Myocyte (in vitro differentiated cells): ENCODE measurements at places on chromosomes 5 and 9.

- DNase-seq, result no peak
Measured at GRCh38 chr9:117343427-117343826, 71.4 kb downstream of the ASTN2 start.

GRCh38 chr9:119420231-119420630, 51.0 kb upstream of the BRINP1 start:
- no peak for DNase-seq

DNA sequence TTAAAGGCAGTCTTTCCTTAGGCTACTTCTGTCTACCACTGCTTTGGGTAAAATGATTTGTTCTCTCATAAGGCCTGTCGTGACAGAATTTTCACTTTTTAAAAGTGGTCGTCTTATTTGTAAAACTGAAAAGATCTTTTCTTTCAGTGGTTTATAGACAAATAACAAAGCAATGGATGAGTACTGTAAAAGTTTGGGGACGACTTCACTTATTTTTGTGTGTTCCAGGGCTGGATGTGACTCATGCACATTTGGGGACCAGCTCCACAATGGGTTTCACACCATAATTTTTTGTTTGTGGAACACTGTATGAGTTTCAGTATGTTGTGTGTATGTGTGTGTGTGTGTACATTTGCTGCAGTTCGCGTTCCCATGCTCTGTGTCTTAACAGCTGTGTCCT, 53.6 kb downstream of the ARHGAP26 start:
- no peak for DNase-seq

DNA sequence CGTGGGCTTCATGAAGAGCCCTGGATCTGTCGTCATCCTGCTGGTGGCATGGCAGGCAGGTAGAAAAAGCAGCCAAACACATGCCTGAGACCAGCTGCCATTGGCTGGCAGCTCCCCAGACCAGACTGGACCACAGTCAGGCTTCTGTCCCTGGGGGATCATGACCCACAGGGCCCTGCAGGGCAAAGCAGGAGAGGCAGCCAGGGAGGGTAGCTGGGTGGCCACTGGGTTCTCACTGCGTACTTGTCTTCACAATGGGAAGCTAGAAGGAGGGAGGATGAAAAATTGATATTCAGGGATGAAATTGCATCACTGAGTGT, 67.8 kb upstream of the GARNL3 start:
- DNase-seq, result peak; percentile 88

DNA sequence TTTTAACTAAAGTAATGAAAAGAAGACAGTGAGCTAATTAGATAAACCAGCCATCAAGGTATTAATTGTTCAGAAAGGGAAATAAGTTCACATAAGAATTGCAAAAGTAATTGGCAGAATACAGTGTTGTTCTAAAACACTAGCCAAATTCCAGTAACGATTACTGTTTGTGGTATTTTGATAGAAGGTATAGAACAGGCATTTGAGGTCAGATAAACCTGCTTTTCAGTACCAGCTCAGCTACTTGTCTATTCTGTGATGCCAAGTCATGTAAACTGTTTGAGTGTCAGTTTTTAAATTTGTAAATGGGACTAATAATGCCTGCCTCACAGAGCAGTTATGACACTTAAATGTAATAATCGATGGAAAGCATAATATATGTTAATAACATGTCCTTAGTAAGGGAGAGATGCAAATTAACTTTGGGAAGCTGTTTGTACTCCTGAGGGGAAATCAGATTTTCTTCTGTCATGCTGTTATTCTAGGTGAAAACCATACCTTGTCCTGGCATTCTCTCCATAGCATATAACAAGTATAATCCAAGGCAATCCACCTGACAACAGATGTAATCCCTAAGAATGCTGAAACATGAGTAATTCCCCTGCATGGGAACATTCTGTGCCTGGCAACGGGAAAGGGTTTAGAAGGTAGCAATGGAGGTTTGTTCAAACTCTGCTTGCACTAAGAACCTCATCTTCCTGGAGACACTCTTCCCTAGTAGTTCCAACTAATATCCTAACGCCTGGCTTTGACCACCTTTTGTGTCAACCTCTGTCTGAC, 509.5 kb upstream of the PAPPA start:
- DNase-seq, result no peak

DNA sequence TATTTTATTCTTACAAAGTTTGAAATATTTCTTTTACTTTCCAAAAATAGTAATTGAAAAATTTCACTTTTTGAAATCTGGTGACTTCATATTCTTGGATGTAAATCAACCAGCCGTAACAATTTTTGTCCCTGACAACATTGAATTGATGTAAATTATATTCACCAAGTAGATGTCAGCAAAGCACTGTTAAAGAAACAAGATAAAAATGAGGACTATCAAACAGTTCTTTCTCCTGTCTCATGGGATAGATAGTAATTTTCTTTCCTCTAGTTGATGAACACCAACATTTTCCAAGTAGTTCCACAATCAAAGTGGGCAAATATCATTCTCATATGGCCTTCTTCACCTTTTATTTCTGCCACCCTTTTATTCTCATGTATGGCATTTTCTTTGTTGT, 1461.9 kb downstream of the MAT2B start:
- DNase-seq, result no peak

DNA sequence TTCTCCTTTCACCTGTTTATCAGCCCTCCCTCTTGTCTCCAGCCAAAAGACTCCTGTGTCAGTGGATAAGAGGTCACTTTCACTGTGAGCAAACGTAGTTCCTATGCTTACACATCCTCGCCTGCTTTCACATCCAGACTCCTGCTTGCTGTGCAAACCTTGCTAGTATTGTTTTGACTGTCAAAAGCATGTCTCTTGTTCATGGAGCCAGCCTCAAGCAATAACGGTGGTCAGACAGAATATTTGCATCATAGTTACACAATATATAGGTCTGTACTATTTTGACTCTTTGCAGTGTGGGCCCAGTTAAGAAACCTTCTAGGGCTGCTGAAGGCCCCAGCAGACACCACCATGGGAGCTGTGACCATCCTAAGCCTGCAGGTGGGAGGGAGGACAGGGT, 420.0 kb downstream of the SEMA5A start:
- DNase-seq, result no peak

DNA sequence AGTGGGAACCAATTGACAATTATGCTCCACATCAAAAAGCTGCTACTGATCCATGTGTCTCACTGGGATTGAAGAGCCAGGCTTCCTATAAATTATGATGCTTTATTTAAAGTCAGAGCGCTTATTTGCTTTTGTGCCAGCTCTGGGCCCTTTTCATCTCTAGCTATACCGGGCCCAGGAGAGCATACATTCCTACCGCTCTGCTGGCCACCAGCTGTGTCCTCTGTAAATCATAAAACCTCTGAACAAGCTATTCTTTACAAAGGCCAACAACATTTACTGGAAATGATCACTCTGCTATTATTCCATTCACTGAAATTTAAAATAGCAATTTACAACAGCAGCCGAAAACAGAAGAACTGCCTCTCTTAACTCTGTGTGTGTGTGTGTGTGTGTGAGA, 86.6 kb downstream of the ZNF608 start:
- no peak for DNase-seq
